Thoracic aorta (tissue), 2 donors: ENCODE measurements at places on chromosomes 5 and 9.

DNA sequence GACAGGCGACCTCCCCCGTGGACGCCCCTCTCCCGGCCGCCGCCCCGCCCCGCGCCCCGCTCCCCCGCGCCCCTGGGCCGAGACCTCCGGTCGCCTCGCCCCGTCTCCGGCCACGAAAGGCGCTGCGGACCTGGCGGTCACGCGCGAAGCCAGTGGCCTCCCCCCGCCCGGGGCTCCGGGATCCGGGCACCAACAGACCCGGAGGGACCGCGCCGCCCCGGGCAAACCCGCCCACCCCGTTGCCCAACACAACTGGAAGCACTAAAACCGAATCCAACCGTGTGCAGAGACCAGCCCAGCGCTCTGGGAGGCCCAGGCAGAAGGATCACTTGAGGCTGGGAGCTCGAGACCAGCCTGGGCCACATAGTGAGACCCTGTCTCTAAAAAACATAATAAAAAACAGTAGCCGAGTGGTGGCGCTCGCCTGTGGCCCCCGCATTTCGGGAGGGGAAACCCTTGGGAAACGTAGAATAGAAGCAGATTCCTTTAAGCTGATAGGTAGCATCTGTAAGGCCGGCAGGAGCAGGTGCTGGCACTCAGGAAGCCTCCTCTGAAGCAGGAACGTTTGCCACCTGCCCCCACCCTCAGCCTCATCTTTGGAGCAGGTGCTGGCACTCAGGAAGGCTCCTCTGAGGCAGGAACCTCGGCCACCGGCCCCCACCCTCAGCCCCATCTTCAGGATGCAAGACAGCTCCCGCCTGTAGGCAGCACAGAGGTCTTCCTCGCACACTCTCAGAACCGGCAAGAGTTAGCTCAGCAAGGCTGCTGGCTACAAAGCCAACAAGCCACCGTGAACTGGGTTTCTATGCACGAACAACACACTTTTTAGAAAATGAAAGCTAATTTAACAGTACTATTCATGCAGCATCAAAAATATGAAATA is 4.6 kb upstream of the SLC9A3 start:
- no peak for DNase-seq

DNA sequence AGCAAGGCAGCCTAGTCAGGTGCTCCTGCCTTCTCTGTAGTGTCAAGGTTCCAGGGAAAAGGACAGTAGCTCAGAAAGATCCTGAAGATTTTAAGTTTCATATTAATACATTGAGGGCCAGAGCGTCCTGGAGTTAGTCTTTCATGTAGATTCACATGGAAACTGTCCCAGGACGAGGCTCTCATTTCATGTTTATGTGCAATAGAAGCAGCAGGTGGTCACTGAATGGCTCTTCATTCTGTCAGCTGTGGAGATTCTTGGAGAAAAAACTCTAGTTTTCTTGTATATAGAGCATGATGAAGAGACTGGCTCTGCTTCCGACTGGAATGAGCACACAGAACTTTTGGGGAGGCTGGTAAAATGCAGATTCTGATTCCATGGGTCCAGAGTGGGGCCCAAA is 54.3 kb downstream of the MEGF10 start:
- DNase-seq = no peak

- DNase-seq = no peak
Measured at GRCh38 chr9:137694236-137694959, 75.6 kb downstream of the EHMT1 start.

DNA sequence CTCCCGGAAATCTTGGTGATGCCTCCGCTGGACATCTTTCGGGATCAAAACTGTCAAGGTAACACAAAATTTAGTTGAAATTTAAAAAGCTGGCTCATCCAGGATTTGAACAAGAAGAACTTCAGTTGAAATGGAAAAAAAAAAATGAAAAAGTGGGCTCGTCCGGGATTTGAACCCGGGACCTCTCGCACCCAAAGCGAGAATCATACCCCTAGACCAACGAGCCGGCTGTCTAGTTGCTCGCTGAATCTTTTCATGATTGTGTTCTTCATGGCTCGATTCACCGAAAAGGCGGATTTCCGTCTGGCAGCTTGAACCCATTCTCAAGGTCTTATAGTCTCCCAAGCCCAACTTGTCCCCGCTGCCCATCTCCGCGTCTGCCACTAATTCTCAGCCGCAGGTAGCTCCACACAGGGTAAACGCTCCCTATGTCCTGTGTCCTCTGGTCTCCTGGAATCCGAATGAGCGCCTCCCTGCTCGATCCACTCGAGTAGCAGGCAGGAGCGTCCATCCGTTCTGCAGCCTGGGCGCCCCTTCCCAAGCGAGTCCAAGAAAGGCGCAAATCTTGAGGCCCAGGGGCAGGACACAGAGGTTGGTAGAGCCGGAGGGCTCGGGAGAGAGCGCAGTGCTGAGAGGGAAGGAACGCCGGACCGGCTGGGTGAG is 16.2 kb downstream of the TRIM7 start:
- no peak for DNase-seq

- no peak for DNase-seq
Measured at GRCh38 chr9:73156865-73157187, 5.2 kb downstream of the ANXA1 start.

- DNase-seq = no peak
Measured at GRCh38 chr5:123700624-123701287, 188.8 kb downstream of the CSNK1G3 start.

GRCh38 chr9:92706218-92706940 is 36.4 kb upstream of the IPPK start:
- DNase-seq = no peak
